CD8-positive, alpha-beta T cell (primary cell): ENCODE measurements at places on chromosomes 16 and 17. TPM values are rescaled to one million over a fixed set of nuclear protein-coding genes. Genes with fewer than 3 reads are reported as not detected.

The C16orf96 gene
- total RNA-seq = 0.42 TPM

GRCh38 chr16:87534030-87534653 is 41.3 kb upstream of the ZCCHC14 start:
- no peak for DNase-seq

DNA sequence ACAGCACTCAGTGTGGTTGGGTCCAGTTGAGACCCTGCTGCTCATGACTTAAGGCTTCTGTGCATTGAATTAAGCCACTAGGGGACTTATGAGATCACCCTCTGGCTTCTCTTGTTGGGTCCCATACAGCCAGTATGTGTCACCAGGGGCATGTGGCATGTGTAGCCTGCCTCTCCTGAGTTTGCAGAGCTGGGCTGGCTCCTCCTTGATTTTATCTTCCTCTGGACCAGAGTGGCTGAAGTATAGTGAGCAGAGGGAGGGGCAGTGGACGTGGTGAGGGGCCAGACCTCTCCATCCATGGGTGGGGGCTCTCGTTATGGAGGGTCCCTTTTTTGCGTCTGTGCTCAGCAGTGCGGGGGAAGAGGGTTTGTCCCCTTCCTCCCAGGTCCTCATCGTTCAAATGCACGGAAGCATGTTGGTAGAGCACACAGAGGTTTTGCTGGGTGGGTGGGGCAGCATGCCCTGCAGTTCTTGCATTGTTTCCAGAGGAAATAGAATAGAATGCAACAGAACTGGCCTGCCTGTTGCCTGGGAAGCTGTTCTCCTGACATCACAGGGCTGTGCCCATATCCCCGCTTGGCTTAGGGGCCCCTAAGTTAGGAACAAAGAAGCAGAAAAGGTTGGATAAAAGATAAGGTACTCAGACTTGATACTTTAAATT is 77.4 kb downstream of the SPECC1 start:
- no peak for DNase-seq

DNA sequence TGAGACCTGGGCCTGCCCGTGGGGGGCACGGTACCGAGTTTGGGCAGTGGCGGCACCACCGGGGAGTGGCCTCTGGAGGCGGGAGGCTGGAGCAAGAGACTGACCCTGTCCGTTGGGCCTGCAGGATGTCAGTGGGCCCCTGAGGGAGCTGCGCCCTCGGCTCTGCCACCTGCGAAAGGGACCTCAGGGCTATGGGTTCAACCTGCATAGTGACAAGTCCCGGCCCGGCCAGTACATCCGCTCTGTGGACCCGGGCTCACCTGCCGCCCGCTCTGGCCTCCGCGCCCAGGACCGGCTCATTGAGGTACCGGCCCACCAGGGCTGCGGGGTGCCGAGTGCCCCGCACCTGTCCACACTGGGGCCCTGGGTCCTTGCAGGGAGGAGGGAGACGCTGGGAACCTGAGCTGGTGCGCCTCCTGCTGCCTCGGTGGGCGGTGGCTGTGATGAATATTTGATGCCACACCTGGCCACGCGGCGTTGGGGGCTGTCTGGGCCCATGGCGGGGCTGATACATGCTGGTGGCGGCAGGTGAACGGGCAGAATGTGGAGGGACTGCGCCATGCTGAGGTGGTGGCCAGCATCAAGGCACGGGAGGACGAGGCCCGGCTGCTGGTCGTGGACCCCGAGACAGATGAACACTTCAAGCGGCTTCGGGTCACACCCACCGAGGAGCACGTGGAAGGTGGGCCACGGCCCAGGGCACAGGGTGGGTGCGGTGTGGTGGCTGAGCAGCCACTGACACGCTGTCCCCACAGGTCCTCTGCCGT is 9.7 kb downstream of the NHERF2 start:
- no peak for DNase-seq

DNA sequence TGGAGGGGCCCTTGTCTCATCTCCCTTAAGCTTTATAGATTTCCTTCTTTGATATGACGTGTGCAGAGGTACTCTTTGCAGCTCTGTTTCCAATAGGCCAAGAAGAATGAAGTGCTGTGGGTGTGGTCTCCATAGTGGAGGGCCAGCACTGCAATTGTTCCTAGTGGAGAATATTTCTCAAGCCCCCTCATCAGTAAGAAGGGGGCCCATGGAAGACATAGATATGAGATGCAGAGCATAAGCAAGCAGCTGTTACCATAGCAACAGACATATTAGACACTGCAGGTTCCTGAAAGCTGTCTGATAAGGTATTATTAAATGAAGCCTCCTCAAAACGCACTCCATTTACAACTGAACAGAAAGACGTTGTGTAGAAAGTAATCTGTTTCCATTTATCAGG is 240.7 kb downstream of the ZFHX3 start:
- DNase-seq = no peak

GRCh38 chr16:67260426-67261063 is 11.8 kb downstream of the SLC9A5 start:
- DNase-seq = peak; percentile 46

DNA sequence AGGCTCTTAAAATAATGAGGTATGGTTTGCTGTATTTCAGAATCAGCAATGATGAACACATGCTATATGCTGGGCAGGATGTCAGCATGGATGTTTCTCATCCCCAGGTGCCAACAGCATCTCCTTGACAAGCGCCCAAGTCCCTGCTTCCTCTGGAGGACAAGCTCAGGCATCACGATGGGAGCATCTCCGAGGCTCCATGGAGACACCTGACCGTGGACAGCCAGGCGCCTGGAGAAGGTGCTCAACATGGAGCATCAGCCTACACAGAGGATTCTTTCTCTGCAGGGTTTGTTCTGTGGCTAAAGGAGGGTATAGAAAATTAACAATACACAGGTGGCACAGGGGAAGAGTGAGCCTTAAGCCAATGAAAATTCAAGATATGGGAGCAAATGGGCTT is 72.1 kb downstream of the SLC5A11 start:
- DNase-seq = no peak
